ENCODE measurements at places on chromosomes 4 and X. TPM values are rescaled to one million over a fixed set of nuclear protein-coding genes. Genes with fewer than 3 reads are reported as not detected.
A peak's percentile ranks its signal among the peaks of the same experiment; 100 is the strongest.

CD40LG gene
- total RNA-seq, result not detected

DNA sequence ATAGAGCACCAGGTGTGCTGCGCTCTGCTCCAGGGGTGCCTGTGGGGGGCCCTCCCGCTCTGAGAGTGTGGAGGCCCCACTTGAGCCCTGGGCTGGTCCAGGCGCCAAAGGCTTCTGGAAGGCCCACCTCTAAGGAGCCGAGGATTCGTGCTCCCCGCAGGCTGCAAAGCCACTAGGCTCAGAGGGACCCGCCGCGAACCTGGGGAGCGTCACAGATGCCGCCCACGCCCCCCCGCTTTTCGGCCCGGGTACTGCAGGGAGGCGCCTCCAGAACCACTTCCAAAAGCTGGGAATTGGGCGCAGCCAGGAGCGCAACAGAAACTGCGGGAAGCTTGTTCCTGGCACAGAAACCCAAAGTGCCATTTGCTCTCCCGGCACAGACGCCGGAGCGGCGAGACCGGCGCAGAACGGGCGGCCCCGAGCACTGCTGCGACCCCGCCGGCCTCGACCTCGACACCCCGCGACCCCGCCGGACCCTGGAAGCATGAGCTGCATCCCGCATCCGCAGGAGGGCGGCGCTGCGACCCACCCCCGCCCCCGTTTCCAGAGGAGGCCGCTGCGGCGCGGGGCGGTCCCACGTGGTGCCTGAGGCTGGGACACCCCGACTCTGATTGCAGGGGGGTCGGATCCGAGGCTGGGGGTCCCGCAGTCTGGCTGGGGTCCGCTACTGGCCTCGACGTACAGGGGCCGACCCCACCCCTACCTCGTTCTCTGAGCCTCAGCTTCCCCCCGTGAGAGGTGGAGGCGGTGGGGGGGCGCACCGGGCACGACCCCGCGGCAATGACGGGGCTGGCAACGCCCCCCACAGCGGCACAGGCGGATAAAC, 30.8 kb downstream of the CPLX1 start:
- DNase-seq, result no peak
- no peak overlapping the region for H3K4me3 ChIP-seq
- no peaks in the 10 kb centered on the region for H3K36me3 ChIP-seq

- H3K27ac ChIP-seq, result no peak overlapping the region
- peak; percentile 37 for DNase-seq
- H3K27me3 ChIP-seq, result peaks cover 2% of the 10 kb centered on the region
- no peaks in the 10 kb centered on the region for H3K36me3 ChIP-seq
Observed at GRCh38 chrX:74422576-74423288, 1.4 kb downstream of the SLC16A2 start.

AWAT1 gene
- not detected for total RNA-seq

- no peak for DNase-seq
- H3K27ac ChIP-seq, result no peak overlapping the region
- H3K36me3 ChIP-seq, result peaks cover 2% of the 10 kb centered on the region
Observed at GRCh38 chrX:25096522-25097045, 80.8 kb upstream of the ARX start.

DNA sequence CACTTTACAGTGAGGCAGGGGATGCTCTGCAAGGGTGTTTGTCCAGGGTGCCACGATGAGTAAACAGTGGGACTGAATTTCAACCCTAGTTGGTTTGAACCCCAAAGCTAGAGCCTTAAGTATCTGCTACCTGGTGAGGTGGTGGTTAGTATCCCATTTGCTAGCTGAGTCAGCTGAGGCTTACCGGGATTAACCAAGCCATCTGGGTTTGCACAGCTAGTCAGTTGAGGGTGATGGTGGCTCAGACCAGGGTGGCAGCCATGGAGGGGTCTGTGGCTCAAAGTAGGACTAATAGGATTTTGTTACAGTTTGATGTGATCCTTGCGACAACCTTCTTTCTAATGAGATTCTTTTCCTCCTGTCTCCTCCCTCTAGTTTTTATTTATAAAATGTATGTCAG, 1.9 kb downstream of the EVC start:
- H3K27ac ChIP-seq, result no peak overlapping the region
- peaks cover 31% of the 10 kb centered on the region for H3K36me3 ChIP-seq
- DNase-seq, result no peak
- peaks cover 32% of the 10 kb centered on the region for H3K4me1 ChIP-seq
- H3K27me3 ChIP-seq, result no peaks in the 10 kb centered on the region

DNA sequence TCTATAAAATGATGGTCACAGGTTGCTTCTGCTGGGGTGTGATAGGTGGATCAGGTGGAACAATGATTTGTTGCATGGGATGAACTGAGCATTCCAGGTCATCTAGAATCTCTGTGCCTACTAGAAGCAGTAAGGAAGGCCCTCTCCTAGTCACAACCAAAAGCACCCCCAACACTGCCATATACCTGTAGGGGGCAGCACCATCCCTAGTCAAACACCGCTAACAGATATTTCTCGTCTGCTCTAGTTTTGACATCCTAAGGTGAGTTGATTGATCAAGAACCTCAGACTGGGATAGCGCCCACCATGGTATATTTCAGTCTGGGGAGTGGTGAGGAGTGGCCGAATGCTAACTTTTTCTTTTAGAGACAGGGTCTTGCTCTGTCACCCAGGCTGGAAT, 160.2 kb downstream of the NHS start:
- no peak overlapping the region for H3K27ac ChIP-seq
- peaks cover 5% of the 10 kb centered on the region for H3K27me3 ChIP-seq
- no peaks in the 10 kb centered on the region for H3K36me3 ChIP-seq
- peak; percentile 28 for DNase-seq
- peaks cover 33% of the 10 kb centered on the region for H3K4me1 ChIP-seq
